ENCODE measurements at places on chromosomes 2 and 18. TPM values are rescaled to one million over a fixed set of nuclear protein-coding genes. Genes with fewer than 3 reads are reported as not detected.

DNA sequence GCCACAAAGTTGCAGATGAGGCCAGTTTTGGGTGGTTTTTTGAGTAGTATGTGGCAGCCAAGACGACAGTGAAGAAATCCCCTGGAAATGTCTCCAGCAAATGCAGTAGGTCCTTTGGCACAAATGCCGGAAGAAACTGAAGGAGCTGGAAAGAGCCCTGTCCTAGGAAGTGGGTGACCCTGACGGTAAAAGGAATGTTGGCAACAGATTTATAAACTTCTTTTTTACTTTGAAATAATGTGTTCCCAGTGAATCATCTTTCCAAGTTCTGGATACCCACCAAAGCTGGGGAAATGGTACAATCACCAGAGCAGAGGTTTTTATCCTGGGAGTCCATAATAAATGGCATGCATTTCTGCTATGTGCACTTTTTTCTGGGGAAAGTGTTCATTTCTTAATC is 112.9 kb downstream of the CSRNP3 start:
- no peak for DNase-seq

The TRIM54 gene
- not detected for polyA plus RNA-seq

DNA sequence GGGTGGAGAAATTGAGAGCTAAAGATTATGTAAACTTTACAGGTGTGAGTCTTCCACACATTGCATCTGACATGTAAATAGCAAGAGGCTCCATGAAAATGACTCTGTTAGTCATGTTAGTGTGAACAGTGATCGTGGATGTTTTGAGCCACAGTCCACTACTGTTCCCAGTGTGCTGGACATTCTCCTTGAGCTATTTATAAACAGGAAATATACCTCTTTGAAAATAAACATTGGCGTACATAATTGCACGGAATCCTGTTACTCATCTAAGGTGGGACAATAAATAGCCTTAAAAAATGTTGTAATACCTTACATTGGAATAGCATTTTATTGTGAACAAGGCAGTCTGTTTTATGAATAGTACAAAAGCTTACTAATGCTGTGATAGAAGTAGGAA is 37.0 kb downstream of the LIMS1 start:
- DNase-seq, result no peak

DNA sequence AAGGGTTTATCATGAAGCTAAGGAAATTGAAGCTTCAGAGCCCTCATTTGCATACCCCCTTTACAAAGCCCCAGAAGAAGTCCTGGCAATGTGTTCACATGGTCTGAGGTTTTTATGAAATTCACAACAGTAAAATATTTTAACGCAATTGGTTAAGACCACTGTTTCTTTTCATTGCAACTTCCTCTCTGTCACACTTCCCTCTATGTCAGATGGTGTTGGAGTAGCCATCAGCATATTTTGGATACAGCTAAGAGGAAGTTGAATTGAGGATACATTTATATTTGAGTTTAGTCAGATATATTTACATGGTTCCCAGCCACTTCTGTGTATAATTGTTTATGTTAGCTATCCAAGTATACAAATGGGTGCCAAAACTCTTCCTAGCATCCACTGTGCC is 170.0 kb downstream of the TXNL1 start:
- no peak for DNase-seq

DNA sequence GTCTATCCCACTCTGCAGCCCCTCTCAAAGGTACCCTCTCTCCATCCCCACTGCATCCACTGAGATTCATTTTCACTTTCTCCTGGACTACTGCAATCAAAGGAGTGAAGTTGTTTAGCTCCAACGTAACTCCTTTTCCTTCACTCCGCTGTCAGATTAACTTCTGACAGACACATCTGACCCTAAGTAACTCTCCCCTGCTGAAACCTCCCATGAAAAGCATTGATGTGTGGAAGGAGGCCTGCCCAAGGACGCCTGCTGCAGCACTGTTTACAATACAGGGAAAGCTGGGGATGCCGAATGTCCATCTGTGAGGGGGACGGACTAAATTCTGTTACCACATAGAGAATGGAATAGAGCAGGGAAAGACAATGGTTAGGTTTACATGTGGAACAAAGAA is 114.8 kb downstream of the TMEM163 start:
- no peak for DNase-seq

DNA sequence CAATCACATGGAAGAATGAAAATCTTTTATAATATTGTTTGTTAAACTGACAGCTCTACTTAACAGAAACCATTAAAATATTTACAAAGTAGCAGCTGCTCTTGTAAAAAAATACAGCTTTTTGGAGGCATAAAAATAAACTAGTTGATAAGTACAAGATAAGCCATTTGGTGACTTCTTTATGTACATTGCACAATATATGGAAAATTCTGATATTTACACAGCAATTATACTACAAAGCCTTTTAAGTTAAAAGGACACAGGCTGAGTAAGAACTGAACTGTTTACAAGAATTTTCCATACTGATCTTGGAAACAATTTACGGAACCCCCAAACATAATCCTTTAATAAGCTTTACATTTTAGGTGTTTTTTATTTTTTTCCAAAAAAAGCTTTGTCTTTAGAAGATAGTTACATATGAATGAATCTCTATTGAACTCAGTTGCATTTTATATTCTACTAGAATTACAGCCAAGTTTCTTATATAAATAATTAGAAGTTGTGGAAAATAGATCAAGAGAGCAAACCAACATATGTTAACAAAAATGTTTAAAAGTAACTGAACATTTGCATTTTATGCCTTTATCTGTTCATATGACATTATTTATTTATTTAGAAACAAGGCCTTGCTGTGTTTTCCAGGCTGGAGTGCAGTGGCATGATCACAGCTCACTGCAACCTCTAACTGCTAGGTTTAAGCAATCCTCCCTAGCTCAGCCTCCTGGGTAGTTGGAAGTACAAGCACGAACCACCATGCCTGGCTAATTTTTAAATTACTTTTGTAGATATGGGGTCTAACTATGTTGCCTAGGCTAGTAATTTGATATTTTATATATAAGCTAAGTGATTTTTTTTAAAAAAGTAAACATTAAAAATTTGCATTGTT is 142.5 kb downstream of the OTX1 start:
- no peak for DNase-seq

DNA sequence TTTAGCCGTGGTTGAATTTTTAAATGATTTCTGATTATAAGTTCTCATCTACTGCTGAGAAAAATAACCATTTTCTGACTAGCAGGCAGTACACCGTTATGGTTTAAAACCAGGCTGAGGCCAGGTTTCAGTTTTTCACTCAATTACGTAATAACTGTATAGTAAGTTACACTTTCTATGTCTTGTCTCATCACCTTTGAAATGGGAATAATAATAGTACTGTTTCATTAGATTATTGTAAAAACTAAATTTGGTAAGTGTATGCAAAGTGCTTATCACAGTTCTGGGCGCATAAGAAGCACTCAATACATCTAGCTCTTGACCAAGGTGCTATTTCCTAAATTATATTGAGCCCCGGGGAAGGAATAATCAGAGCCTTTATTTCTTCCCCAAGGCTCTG is 76.8 kb downstream of the LIMS1 start:
- DNase-seq, result no peak

DNA sequence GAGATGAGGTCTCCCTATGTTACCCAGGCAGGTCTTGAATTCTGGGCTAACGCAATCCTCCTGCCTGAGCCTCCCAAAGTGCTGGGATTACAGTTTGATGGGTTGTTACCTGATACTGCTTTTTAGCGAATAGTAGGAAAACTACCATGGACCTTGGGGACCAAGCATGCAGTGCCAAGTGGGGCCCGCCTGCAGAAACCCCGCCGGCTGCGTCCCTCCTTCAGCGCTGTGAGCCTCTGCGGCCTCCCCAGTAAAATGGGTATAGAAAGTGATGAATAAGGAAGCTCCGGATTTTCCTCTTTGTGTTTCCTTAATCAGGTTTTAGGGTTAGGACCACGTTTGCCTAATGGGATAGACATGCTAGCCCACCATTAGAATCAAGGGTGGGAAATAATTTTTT is 30.4 kb downstream of the RAMP1 start:
- no peak for DNase-seq

The STPG4 gene
- polyA plus RNA-seq, result not detected

DNA sequence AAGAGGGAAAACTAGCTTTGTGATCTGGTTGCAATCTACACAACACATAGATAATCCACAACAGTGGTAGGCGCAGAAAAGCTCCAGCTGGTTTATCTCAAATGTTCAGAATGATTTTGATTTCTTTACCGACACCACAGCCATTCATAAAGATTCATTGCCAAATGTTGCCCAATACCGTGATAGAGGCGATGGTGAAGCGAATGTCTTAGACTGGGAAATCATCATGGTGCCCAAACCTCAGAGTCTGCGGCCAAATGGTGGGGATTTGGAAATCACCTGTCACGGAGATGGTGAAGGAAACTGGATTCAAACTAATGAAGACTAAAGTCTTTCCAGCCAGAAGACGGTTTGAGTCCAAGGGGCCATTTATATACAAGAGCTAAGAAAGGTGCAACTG is 48.5 kb upstream of the CCDC150 start:
- DNase-seq, result no peak

- no peak for DNase-seq
Observed at GRCh38 chr18:31497404-31497835, 557 bp upstream of the DSG2 start.

The TCF7L1 gene
- polyA plus RNA-seq, result 24.1 TPM

The DYSF gene
- 0.52 TPM for polyA plus RNA-seq

The AGPS gene
- 6.5 TPM for polyA plus RNA-seq

DNA sequence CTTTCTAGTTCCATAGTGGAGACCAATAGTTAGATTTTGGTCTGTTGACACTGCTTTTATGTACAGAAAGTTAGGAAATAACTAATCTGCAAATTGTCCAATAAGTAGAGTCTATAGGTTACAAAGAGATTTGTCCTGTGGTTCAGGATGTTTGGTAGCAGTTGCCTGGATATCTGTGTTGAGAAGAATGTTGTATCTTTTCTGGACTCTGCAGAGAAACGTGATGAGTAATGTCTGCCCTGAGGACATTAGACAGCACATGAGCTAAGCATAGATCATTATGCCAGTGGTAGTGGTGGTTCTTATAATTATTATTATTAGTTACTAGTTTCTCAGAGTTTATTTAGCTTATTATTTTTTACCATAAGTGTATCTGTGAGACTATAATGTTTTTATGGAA is 65.8 kb downstream of the ANKRD62 start:
- DNase-seq, result peak; percentile 91

GRCh38 chr2:241558532-241559322 is at the start of gene BOK:
Gene BOK (plus strand): TSS chr2:241558745. CDS start chr2:241559484, 739 bp downstream.
- peak; percentile 67 for DNase-seq

DNA sequence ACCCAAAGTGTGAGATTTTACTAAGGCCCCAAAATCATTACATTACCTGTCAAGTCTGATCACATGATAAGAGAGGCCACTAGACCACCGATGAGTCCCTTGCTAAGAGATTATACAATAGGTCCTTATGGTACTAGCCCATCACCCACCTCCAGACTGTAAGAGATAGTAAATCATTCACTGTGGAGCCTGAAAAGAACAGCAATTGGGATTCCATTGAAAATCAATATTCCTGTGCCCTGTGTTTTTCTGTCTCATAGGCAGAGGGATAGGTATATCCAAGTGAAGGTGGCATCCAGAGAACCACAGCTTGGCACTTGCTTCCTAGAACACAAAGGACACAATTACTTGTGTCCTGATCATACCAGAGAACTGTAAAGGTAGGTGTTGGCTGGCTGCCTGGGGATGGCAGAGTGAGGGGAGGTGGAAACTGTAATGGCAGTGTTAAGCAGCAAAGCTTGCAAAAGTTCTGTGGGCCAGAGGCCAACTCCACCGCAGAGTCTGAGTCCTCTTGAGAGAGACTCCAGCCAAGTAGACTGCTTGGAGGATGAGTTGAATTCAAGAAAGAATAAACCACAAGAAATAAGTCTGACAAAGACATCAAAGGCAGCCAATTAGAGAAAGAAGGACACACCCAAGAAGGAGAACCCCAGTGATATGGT is 102.0 kb upstream of the PIEZO2 start:
- DNase-seq, result no peak

The KCNS3 gene
- polyA plus RNA-seq, result 6.8 TPM

The PARD3B gene
- 0.18 TPM for polyA plus RNA-seq

DNA sequence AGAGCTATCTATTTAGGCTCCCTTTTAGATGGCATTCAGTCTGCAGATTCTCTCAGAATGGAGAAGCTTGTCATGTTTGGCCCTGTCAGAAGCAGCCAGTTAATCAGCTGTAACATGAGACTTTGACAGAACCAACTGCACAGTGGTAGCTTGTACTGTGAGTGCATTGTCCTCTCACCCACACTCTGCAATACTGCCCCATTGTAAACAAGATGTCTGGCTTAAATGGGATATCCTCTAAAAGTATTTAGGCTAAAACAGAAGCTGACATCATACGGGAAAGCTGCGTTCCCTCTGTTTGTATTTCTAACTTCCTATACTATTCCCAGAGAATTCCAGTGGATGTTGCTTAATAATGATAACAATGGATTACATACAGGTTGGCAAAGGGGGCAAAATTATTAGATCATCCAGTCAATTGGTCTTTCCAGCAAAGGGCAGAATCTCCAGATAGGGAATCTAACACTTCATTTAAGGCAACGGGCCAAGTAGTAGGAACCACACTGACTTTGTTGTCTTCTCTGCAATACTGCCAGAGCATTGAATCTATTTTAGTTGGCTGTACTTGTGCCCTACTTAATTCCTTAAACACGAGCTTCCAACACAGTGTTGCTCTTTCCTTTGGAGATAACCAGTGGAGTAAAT is 15.4 kb upstream of the STAT4 start:
- DNase-seq, result no peak

DNA sequence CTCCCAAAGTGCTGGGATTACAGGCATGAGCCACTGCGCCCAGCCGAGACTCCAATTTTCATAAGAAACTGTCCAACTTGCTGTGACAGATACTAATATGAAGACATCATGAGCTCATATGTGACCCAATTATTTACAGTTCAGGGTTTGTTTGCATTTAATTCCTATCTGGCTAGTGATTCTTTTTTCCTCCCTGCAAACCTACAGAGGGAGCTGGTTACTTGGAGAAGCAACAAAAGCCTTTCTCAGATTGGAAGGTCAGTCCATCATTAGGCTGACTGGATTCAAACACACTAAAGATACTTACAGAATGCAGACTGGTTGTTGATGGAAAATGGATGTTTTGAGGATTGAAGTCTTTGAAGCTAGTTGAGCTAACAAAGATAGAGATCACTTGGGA is 176.4 kb downstream of the ANKRD44 start:
- no peak for DNase-seq

DNA sequence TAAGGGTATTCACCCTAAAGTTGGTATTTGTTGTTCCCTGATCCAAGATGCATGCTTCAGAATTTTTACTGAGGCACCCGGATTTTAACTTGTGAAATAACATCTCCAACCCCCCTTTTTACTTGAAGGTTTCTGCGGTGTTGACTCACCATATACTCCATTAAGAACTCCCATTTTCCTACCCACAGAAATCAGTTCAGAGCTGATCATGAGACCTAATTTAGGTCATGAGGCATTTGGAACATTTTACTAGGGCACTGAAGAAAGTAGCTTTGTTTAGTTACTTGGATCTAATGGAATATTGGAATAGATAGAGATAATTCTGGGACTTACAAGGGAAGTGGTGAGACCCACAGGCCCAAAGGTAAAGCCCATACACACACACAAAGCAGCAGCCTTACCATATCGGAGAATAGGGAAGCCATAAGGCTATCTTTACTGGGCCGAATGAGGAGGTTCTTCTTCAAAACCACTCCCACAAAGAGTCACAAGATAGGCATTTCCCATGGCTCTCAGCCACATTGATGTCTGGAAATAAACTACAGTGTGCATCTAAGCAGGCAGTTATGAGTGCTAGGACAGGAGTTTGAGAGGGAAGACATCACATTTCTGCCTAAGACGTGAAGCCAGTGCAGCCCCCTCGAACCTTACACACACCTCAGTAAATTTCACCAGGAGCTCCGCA is 681.0 kb upstream of the LRRTM4 start:
- no peak for DNase-seq

All from foreskin keratinocyte (primary cell).